NT2/D1 (cell line): ENCODE measurements at places on chromosomes 13 and 19.

GRCh38 chr13:113164492-113164891 is 6.0 kb downstream of the PROZ start:
- DNase-seq, result no peak

GRCh38 chr19:7130043-7130442 is 60.5 kb downstream of the ZNF557 start:
- no peak for DNase-seq

GRCh38 chr13:87827479-87827878 is 156.3 kb downstream of the SLITRK5 start:
- DNase-seq, result no peak

DNA sequence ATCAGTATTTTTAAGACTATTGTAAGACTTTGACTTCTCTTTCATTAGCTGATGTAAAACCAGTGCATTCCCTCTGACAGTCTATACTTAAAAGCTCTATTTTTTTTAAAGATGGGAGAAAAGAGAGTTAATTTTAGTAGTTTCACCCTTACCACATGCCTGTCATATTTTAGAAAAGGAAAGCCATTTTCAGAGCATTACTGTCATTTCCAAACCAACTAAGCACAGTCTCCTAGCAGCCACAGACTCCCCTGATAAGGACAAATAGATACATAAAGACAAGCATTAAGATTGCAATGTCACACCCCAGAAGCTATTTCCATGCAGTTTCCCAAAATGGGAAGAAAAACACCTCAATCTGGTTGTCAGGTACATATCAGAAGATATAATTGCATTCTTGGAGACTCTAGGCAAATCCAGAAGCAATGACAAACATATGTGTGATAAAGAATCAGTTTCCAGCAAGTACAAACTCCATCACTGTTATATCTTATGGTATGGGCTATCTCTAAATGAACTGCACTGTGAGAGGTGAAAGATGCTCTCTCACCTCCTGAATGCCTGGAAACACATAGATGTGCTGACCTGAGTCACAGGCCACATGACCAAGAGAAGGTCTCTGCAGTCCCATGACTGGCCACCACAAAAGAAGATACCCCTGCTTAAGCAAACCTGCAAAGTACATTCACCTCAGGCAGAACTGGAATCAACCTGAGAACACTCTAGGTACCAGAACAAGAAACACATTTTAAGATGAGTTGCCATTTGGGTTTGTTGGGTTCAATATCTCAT is 303.3 kb downstream of the POU4F1 start:
- DNase-seq, result no peak

DNA sequence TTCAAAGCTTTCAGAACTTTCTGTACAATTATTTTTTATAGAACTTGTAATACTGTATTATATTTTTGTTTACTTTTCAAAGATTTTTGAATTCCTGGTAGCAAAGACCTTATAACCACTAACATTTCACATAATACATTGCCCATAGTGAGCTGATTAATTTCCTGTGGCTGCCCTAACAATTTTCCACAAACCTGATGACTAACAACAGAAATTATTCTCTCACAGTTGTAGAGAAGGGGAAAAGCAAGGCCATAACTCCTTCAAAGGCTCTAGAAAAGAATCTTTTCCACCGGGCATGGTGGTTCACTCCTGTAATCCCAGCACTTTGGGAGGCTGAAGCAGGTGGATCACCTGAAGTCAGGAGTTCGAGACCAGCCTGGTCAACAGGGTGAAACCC is 19.1 kb downstream of the KLF12 start:
- no peak for DNase-seq

DNA sequence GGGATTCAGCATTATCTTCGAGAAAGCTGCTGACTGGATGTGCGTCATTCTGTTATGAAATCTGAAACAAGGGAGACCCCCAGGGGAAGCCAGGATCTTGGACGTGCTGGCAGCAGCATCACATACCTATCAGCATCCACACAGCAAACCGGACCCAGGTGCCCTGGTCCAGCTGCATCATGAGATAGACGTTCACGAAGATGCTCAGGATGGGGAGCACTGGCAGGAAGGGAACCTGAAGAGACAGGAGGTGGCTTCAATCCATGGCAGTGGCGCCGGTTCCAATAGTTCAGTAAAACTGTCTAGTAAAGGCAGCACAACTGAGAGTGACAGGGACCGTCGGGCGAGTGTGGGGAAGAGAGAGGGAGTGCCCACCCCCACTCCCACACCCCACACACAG is 79.5 kb downstream of the SLC7A1 start:
- no peak for DNase-seq

DNA sequence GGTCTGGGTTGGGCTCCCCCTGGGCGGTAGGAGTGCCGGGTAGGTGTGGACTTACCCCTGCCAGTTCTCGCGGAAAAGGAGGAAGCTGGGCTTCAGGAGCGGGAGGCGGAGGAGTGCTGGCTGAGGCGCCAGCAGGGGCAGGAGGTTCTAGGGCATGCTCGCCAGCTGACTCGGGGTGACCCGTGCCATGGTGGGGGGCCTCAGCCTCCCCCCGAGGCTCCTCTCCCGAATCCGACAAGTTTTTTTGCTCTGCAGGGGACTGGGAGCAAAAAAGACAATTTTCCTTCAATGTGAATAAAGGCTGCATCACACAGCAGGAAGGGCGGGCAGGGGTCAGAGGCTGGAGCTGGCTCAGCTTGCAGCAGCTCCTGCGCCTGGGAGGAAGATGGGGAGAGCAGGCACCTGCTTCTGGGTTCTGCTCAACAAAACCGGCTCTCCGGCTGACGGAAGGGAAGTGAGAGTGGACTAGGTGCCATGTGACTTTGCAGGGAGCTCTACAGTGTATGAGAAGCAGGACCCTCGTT is 26.5 kb downstream of the RANBP3 start:
- no peak for DNase-seq

GRCh38 chr19:57165846-57166245 is 1.4 kb downstream of the DUXA start:
- DNase-seq, result no peak
